ENCODE measurements at places on chromosomes 2 and 18.

- DNase-seq: no peak
Measured at GRCh38 chr2:163554864-163555263, 180.9 kb downstream of the FIGN start.

- DNase-seq: no peak
Measured at GRCh38 chr18:10793730-10794370, 268.0 kb downstream of the NAPG start.

DNA sequence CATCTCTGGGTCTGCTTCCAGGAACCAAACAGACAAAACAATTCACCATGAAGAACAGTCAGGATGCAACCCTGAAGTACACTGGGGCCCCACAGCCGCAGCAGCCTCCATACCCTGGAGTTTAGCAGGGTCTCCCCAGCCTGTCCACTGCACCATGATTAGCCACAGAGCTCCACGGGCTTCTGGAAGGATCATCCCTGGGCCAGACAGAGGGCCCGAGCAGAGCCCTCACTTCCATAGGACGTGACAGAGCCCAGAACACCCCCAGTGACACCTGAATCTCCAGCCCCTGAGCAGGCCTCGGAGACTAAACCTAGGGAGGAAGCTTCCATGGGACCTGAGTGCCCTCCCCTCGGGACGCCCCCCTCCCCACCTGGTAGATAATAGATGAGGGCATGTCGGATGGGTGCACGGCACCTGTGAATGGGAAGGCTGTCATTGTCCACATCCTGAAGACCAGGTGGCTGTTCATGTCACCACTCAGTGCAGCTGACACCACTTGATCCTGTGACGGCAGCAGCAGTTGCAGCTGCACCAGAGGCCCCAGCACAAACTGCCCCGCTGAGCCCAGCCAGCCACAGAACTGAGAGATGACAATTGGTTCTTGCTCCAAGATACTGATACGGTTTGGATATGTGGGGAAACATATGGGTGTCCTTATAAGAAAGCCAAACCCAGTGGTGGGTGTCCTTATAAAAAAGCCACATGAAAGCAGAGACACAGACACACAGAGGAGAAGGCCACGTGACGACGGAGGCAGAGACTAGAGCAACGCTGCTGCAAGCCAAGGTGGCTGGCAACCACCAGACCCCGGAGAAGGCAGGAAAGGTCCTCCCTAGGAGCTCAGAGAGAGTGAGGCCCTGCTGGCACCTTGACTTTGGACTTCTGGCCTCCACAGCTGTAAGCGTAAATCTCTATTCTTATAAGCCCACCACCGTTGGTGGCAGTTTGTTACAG lies 23.2 kb downstream of the KIF1A start:
- DNase-seq: no peak

GRCh38 chr2:10447300-10447894 lies 730 bp downstream of the ODC1 start:
- peak; percentile 36 for DNase-seq

GRCh38 chr2:47134386-47135090 lies 20.6 kb downstream of the STPG4 start:
- no peak for DNase-seq

GRCh38 chr2:149101818-149102217 lies 63.3 kb downstream of the LYPD6B start:
- no peak for DNase-seq

DNA sequence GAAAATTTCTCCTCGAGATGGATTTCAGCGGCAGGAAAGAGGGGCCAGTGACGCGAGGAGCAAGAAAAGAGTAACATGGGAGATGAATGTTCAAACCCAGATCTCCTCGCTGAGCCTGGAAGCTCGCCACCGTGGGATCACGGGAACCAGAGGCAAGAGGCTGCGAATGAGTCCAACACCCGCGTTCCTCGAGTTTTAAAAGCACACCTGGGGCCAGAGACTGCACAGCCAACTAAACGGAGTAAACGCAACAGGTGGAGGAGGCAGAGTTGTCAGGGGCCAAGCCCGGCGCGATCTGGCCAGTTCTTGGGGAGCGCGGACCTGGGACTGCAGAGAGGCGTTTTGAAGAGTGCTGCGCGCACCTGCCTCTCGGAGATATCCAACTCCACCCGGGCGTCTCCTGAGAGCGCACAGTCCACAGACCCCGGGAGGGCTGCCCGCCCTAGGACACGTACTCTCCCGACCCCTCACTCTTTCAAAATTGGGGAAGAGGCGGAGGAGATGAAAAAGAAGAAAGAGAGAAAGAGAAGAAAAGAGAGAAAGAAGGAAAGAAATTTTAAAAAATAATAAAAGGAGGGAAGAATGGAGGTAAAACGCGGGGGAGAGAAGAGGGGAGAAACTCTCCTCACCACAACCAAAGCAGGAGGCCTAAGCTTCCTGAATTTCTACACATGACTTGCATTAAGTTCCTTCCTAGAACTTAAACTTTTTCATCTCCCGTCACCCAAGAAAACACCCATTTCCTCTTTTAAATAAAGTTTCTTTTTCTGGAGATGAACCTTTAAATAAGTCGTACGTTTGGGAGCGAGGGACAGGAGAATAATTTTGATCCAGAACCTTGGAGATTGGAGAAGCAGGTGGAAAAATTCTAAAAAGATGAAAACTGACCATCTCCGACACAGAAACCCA lies 5.3 kb upstream of the PAX3 start:
- no peak for DNase-seq

- DNase-seq: no peak
Measured at GRCh38 chr2:122323927-122324326, 568.5 kb downstream of the TSN start.

- DNase-seq: no peak
Measured at GRCh38 chr2:62216616-62217015, 20.7 kb downstream of the B3GNT2 start.

GRCh38 chr2:88131201-88131998 lies 3.5 kb upstream of the FABP1 start:
- no peak for DNase-seq

- no peak for DNase-seq
Measured at GRCh38 chr2:172545408-172546075, 10.3 kb upstream of the PDK1 start.

DNA sequence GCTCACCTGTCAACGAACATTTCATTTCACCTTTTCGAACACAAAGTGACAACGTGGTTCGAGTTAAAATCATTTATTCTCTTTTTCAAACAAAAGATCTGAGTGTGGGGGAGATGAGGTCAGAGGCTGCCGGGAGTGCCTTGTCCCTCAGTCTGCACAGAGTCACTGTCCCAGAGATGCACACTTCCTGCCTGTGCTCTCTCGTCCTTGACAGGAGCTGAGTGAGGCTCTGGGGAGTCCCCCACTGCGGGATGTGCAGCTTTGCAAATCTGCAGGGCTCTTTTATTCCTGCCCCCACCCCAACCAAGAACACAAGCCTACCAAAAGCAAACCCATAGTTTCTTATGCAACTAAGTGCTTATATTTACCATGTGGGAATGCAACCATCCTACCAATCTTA lies 497.8 kb downstream of the EIPR1 start:
- DNase-seq: no peak

- DNase-seq: no peak
Measured at GRCh38 chr2:49175831-49176230, 21.5 kb upstream of the FSHR start.

- DNase-seq: no peak
Measured at GRCh38 chr18:2967820-2968219, 45.1 kb downstream of the LPIN2 start.

DNA sequence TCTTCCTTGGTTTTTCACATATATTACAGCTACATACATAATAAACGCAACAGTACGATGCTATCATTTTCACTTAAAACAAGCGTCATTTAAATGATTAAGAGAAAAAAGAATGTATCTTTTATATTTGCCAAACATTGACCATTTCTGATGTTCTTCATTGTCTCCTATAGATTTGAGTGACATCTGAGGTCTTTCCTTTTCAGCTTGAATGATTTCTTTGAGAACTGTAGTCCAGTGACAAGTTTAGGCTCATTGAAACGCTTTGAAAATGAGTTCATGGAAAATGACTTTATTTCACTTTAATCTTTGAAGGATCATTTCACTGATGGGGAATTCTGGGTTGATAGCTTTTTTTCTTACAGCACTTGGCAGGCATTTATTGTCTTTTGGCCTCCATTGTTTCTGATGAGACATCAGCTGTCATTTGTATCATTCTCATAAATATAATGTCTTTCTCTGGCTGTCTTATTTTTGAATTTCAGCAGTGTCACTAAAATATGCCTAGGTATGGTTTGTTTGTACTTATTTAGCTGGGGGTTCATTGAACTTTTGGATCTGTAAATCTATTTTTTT lies 10.9 kb downstream of the TGIF1 start:
- no peak for DNase-seq

- DNase-seq: no peak
Measured at GRCh38 chr2:150676747-150677383, 189.4 kb upstream of the RND3 start.

- peak; percentile 31 for DNase-seq
Measured at GRCh38 chr2:100262555-100263320, 59.6 kb downstream of the LONRF2 start.

DNA sequence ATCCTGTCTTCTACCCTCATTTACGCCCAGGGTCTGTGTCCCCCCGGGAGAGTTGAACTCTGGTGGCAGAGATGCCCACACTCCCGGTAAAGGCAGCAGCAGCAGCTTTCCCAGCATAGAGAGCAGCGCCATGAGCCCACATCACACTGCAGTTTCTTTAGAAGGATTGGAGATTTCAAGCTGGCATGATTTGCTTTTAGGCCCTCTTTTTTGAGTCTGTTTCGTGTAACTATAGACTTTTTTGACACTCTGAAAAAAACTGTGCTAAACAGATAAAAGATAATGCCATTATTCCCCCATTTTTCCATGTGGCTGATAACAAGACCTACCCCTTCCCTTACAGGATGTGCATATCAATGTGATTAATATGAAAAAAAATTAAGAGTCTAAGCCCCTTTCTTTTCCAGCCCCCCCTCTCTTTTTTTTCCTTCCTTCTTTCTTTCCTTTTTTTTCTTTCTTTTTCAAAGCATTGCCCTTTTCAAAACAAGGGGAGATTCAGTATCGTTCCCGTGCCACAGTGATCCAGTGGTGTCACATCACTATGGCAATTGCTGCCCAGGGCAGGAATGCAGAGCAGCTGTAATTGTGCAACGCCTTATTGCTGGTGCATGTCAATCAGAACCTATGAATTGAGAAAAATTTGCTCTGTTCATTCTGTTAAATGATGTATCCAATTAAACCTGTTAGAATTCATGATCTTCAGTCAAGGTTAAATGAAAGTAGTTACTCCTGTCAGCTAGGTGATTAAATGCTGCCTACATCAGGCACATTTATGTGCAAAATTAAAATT lies 104.5 kb downstream of the CDCA7 start:
- no peak for DNase-seq

DNA sequence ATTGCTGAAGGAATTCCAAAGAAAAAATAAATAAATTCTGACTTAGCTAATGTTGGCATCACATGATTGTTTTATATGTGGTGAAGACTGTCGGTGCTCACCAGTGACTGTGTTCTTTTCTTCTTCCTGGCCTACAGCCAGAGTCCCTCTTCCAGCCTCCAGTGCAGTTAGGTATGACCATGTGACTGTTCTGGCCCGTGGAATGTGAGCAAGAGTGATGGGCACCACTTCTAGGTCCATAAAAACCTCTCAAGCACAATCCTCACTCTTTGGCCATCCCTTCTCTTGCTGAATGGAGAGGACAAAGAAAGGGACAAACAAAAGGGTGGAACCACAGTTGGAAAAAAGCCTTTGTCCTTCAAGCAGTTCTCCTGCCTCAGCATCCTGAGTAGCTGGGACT lies 39.0 kb upstream of the BMPR2 start:
- DNase-seq: no peak

DNA sequence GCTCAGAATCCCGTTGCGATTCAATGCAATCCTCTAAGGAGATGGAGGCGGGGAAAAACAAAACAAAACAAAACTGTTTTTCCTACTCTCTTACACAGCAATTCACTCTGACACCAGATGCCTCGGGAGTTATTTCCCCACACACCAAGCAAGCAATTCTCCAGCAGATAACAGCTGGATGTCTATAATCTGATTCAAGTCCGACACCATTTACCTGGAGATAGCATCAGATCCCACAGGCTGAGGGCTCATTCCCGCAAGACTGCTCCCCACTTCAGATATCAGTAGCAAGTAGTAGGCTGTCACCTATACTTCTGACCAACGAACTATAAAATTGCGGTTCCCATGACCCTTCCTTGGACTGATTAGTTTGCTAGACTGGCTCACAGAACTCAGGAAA lies 58.7 kb downstream of the DTNB start:
- no peak for DNase-seq

GRCh38 chr2:136244536-136244885 lies 126.6 kb upstream of the CXCR4 start:
- DNase-seq: no peak

Measured in stimulated activated CD4-positive, alpha-beta T cell treated with anti-CD3 and anti-CD28 coated beads, Interleukin-4, amount 100 ng/mL, for 4 hours (primary cell).